ENCODE measurements at places on chromosomes 6 and 20.

DNA sequence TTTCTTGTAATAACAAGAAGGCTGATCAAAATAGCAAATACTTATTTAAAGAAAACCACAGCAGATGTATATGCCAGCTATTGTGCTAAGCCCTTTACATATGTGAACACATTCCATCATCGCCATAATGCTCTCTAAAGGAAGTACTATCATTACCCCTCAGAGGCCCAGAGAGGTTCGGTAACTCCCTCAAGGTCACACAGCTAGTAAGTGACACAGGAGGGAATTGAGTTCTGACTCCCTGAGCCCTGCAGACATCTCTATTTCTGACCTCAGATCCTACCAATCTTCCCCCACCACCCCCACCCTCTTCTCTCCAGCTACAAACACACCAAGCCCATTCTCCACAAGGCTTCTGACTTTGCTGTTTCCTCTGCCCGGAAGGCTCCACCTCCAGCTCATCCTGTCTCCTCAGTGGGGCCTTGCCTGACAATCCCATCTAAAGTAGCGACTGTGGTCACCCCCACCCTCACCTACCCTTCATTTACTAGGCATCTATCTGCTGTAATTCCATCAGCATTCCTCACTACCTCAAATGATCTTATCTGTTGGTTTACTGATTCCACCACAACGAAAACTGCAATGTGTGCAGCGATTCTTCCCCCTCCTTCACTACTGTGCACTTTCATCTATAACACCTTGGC is 234.5 kb downstream of the LRFN2 start:
- DNase-seq = no peak

DNA sequence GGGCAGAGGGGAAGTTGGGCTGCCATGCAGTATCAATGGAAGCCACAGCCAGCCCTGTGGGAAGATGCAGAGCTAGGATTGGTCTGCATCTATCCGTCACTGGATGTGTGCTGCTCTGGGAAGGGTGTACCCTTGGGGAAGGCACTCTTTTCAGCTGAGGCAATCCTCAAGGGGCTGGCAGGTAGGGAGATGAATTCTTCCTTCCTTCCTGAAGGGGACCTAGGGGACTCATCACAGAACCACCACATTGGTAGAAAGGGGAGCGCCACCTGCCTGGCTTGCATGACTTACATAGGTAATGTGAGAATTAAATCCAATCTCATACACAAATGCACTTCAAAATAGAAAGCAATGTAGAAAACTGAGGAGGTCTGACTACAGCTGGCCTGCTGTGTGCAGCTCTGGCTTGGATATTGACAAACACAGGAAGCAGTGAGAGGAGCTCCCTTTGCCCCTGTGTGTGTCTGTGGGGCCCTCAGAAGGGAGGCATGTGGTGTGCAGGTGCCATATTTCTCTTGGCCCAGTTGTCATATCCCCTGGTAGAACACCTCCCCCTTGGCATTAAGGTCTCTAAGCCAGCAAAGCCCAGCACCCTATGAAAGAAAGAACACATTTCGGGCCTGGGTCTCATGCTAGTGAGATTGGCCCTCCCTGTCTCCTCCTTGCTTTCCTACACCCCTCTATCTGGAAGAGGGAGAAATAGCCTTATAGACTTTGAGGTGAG is 260.3 kb upstream of the MOCS1 start:
- DNase-seq = no peak

GRCh38 chr6:42304053-42304712 is 86.5 kb upstream of the MRPS10 start:
- no peak for DNase-seq

DNA sequence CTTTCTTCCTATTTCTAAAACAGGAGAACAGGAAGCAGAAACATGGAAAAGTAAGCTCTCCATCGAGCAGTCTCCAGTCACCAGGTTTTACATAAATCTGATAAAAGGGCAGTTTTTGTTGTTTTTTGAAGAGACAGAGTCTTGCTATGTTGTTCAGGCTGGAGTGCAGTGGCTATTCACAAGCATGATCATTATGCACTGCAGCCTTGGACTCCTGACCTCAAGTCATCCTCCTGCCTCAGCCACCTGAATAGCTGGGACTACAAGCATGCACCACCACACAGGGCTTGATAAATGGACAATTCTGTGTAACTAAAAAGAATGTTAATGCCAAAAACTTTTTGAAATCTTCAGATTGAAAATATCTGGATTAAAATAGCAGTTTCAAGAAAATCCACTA is 23.8 kb downstream of the SAMHD1 start:
- no peak for DNase-seq

DNA sequence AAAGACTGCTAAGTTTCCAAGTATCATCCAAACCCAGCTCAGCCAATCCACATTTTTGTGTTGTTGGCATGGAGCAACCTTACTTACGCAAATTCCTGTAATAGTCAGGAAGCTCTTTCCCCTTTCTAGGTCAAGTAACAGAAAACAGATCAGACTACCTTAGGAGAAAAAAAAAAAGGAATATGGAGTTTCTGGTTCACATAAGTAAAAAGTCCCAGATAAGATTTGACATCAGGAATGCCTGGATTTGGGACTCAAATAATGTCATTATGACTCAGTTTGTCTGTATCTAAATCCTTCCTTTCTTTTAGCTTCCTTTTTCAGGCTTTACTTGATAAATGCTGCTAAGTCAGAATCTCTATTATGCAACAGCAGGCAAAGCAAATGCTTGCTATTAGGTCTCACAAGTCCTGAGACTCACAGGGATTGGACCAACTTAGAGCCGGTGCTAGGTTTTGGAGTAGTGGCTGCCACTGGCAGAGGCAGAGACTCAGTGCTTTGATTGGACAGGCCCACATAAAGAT is 44.5 kb downstream of the NCOA7 start:
- DNase-seq = no peak

DNA sequence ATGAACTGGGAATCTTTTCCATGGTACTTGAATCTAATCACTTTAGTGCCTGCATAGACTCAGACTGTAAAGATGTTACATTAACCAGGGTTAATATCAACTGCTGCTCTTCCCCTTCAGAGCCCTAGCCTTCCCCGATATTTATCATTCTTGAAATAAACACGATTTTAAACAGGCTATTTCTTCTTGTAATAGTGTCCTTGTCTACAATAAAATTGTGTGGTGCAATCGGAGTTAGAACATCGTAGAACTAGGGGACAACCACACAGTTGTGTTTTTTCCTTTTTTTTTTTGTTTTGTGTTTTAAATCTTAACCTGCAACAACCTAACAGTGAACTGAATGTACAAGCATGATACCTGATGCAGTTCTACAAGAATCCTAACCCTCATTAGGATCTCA is 4.5 kb downstream of the GJA1 start:
- no peak for DNase-seq

- DNase-seq = peak; percentile 72
Measured at GRCh38 chr6:119077643-119078375, 655 bp downstream of the FAM184A start.
